Cortex of kidney (tissue), 1 donor: ENCODE measurements at places on chromosomes 7 and 10.

GRCh38 chr7:29113384-29114102 is 32.8 kb downstream of the CPVL start:
- DNase-seq, result no peak

DNA sequence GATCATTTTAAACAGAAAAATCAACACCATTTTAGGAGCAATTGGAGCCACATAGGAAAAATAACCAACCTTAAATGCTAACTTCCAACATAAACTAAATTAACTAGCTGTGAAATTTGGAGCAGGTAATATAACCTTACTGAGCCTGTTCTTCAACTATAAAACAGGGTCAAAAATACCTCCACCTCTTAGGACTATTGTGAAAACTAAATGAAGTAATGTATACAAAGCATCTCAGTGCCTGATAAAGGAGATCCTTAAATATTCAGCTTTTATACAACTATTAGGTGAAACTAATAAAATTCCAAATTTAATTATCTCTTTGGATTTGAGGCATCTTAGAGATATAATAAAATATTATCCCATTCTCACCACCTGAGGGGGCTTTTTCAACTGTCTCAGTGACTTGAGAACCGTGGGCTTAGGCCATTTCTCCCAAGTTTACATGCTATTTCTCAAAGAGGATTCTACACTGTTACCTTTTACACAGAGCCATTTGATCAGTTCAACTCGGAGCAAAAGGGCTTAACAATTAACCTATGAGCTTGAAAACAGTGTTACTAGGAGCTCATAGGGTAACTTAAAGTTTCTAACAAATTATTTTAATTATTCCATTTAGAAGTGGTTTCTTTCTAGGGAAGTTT is 165.0 kb upstream of the ASAH2 start:
- DNase-seq, result no peak

- DNase-seq, result no peak
These were observed 1.1 kb downstream of the CAMK2G start for GRCh38 chr10:73873142-73873837.

GRCh38 chr7:130683026-130683425 is 3.3 kb downstream of the TSGA13 start:
- no peak for DNase-seq

- no peak for DNase-seq
These were observed 100.1 kb downstream of the ZRANB1 start for GRCh38 chr10:125041856-125042506.

- no peak for DNase-seq
These were observed 275.9 kb downstream of the SKAP2 start for GRCh38 chr7:26588511-26588910.

DNA sequence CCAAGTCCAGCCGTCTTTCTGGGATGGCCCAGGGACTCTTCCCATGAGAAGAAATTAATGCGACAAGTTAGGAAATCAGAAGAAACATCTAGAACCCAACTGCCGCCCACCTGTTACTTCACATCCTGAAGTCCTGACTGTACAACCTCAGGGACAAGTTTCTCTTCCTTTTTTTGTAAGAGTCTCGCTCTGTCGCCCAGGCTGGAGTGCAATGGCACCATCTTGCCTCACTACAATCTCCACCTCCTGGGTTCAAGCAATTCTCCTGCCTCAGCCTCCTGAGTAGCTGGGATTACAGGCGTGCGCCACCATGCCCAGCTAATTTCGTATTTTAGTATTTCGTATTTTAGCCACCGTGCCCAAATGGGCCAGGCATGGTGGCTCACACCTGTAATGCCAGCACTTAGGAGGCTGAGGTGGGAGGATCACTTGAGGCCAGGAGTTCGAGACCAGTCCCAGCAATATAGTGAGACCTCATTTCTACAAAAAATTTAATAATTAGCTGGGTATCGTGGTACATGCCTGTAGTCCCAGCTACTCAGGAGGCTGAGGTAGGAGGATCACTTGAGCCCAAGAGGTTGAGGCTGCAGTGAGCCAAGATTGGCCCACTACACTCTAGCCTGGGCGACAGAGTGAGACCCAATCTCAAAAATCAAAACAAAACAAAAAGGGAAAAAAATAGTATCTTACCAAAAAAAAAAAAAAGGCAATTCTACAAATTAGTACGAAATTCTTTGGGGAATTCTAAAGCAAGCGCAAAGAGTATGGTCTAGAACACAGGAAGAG is 20.8 kb downstream of the LAT2 start:
- no peak for DNase-seq

- no peak for DNase-seq
These were observed 4.0 kb downstream of the WIPF3 start for GRCh38 chr7:29810297-29810696.

DNA sequence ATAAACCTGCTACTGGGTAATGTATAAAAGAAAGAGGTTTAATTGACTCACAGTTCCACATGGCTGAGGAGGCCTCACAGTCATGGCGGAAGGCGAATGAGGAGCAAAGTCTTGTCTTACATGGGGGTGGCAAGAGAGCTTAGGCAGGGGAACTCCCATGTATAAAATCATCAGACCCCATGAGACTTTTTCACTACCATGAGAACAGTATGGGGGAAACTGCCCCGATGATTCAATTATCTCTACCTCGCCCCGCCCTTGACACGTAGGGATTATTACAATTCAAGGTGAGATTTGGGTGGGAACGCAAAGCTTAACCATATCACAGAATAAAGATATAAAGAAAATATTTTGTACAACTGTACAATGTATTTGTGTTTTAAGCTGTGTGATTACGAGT is 39.4 kb upstream of the PLCE1 start:
- no peak for DNase-seq

GRCh38 chr7:100687261-100687660 is 6.8 kb downstream of the GIGYF1 start:
- DNase-seq, result no peak

DNA sequence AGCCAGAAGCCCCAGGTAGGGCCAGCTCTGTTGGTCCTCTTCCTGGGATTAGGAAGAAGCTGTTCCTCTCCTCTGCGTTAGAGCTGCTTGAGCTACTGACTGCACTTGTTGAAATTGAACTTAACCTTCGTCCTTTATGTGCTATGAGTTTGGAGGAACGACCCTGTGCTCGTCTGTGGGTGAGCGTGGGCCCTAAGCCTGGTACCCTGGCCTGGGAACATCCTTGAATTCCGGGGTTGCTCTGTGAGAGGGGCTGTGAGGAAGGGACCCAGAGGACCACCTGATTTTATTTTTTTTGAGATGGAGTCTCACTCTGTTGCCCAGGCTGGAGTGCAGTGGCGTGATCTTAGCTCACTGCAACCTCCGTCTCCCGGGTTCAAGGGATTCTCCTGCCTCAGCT is 447.2 kb upstream of the FOXK1 start:
- no peak for DNase-seq

DNA sequence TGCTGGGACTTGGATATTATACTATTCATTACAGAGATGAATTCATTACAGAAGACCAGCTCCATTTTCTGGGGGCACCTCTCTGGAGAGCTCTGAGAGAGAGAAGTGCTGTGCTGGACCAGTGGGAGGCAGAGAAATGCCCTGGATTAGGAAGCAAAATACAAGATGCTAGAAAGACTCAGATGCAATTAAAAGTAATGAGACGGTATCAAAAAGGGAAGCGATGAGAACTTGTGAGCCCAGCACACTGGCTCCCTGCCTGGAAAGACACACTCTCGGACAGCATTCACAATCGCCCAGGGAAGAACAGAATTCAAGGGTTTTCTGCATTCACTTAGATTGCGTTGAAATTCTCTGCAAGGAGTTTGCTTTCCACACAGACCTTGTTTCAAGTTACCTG is 3.5 kb upstream of the FRAT2 start:
- DNase-seq, result no peak

GRCh38 chr7:157358041-157358752 is 21.4 kb downstream of the DNAJB6 start:
- no peak for DNase-seq

- DNase-seq, result no peak
These were observed 421.7 kb upstream of the NUPR2 start for GRCh38 chr7:56537952-56538351.

DNA sequence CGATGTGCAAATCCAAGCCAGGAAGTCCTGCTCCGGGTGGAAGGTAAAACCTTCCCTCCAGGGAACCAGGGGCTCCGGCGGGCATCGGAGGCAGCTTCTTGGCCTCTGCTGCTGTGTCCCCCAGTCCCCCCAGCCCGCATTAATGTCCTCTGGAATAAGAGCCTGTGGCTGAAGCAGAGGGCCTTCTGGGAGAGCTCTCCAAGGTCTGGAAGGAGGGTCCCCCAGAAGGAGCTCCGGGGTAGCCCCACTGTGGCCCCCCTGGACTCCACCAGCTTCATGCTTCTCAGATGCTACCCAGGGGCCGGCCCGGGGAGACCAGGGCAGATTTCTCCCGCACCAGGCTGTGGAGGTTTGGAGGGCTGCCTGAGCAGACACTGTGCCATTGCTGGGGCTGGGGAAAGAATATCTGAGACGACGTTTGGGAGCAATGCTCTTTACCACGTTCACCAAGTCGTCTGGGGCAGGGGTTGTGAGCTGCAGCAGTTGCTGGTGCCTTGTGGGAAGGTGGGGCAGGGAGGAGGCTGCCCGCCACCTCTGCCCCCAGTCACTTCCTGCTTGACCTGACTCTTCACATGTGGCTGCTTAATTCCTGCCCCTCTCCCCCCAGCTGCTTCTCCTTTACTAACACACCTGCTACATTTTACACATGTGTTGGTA is 8.3 kb downstream of the ZNF853 start:
- no peak for DNase-seq

DNA sequence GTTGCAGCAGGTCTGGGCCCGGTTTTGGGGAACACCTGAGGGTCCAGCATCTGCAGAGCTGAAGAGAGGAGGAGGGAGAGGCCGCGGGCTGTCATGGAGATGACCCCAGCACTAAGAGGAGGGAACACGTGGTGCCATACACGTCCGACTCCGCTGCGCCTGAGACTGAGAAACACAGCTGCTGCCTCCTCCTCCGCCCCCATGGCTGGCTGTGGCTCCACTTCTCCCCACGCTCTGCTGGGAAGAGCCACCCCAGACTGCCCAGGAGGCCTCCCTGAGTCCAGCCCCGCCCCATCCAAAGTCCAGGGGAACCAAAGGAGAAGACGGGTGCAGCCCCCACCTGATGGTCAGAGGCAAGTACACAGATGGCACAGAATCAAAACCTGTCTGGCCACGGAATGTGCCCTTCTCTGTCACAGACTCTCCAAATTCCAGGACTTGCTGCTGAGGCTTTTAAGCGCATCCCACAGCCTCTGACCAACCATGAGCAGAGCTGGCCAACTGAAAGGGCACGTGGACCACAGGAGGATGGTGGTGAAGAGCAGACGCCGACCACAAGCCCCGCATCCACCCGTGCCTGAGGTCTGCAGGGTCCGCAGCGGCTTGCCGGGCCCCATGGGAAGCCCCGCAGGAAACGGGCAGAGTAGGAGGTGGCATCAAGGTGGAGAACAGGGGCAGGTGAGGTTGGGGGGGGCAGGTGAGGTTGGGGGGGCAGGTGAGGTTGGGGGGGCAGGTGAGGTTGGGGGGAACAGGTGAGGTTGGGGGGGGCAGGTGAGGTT is 24.0 kb downstream of the STK32C start:
- DNase-seq, result no peak

- no peak for DNase-seq
These were observed 28.9 kb downstream of the MAD1L1 start for GRCh38 chr7:2203766-2204300.

DNA sequence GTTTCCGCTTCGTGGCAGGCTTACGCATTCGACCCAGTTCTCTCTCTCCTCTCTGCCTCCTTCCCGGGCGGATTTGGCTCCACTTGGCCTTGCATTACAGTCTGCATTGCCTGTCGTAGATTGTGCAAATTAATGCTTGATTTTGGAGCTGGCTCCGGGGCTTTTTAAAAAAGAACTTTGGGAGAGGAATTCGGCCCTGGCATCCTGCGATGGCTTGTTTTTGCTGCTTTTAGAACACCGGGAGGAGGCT is 767 bp downstream of the EIF4EBP2 start:
- no peak for DNase-seq

GRCh38 chr7:42939457-42940240 is 7.5 kb downstream of the MRPL32 start:
- DNase-seq, result no peak

- no peak for DNase-seq
These were observed 132.5 kb upstream of the EFCAB10 start for GRCh38 chr7:105713488-105714465.

- DNase-seq, result no peak
These were observed 124.8 kb downstream of the EVX1 start for GRCh38 chr7:27367179-27367932.

- no peak for DNase-seq
These were observed 309.1 kb downstream of the MDFIC start for GRCh38 chr7:115230882-115231571.

DNA sequence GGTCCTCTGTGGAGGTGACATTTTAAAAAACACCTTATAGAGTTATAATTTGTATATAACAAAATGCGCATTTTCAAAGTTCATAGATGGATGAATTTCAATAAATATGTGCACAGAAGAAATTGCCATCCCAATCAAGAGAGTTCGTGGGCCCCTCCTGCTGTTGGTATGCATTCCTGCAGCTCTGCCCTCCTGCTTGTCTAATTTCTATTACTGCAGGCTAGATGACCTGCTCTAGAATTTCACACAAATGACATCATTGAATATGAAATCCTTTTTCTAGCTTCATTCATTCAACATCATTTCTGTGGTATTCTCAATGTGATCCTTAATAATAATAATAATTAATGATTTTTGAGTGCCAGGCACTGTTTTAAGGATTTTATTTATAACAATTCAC is 348.2 kb downstream of the SDK1 start:
- no peak for DNase-seq
